ENCODE measurements at places on chromosomes 4 and X. TPM values are rescaled to one million over a fixed set of nuclear protein-coding genes. Genes with fewer than 3 reads are reported as not detected.

Gene NALF2
- not detected for total RNA-seq

- DNase-seq: no peak
Measured at GRCh38 chrX:21770631-21771321, 12.9 kb upstream of the SMPX start.

- DNase-seq: no peak
Measured at GRCh38 chr4:21692241-21692640, 256.3 kb downstream of the KCNIP4 start.

- DNase-seq: no peak
Measured at GRCh38 chrX:72666451-72666850, 47.7 kb downstream of the PHKA1 start.

DNA sequence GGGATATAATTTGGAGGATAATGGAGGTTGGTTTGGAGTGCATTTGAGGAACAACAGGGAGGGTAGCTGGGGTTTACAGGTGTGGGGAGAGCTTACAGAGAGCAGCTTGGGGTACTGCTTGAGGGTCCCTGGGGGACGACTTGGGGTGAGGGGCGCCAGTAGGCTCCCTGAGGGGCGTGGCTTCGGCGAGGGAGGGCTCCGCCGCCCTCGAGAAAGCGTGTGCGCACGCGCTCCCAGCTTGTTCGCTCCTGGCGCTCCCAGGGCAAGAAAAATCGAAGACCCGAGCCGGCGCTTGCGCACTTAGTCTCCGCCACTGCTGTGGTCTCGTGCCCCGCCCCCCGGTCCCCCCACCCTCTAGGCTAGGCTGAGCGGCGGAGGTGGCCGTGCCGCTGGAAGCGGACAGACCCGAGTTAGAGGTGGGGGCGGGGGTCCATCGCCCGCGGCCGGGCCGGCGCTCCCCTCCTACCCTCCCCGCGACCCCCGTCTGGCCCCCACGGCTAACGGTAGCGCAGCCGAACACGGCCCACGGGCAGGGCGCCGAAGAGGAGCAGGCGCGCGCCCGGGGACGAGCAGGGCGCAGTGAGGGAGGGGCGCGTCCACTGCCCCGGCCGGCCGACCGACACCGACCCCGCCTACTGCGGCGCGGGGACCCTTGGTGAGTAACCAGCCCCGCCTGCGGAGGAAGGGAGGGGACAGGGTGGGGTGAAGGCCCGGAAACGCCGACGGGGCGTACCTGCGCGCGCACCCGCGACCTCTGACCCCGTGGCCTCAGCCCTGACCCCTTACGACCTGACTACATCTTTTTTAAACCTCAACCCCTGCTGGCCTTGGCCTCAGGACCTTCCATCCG is 5.4 kb upstream of the CCDC120 start:
- peak; percentile 35 for DNase-seq

DNA sequence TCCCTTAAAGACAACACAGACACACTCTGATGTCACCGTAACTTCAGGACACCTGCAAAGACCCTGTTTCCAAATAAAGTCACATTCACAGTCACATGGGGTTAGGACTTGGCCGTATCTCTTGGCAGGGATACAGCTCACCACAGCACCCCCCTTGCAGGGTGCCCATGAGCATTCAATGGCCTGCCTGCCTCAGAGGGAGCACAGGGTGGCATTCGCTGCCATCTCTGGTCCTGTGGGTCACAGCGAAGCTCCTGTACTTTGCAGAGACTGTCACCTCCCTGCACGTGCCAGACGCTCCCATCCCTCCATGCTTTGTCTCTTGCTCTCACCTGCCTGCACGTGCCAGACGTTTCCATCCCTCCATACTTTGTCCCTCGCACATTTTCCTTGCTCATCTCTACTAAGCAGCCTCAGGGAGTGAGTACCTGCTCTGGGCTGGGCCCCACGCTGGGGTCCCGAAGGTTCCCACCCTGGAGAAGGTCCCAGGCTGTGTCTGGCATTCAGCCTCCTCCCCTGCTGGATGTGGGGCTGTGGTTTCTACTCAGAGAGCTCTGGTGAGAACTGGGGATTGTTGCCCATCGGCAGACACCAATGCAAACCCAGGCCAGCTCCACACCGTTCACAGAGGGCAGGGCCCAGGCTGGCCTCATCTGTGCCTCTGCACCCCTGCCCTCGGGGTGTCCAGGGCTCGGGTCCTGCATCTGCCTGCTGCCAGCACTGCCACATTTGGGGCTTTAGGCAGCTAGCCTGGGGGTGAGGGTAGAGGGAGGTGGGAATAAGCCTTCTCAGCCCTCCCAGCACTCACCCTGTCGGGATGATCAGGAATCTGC is 15.8 kb downstream of the HTRA3 start:
- no peak for DNase-seq

GRCh38 chr4:56314207-56314915 is 72.9 kb downstream of the AASDH start:
- no peak for DNase-seq

GRCh38 chr4:85769009-85769408 is 294.1 kb downstream of the ARHGAP24 start:
- no peak for DNase-seq

GRCh38 chrX:136202889-136203288 is 48.3 kb downstream of the MAP7D3 start:
- no peak for DNase-seq

Gene RAB39B
- 8.1 TPM for total RNA-seq

Gene PABPC1L2B
- total RNA-seq: not detected

Gene NLRP2B
- total RNA-seq: not detected

Gene PDK3
- 13.9 TPM for total RNA-seq

DNA sequence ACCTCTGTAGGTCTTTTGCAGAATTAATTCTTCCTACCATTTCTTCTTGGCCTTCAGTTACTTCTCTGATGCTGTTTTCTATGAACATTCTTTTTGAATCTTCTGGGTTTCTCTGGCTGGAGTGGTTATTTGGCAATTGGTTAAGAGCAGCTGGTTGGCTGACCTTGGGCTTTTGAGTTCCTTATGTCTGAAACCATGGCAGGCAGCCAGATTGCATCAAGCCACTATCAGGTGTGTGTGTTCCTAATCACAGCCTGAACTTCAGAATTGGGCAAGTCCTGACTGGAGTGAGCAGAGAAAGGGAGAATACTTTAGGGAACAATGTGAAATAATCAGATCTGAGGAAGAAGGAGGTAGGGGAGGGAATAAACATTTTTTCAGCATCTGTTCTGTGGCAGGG is 90.2 kb downstream of the ARHGAP10 start:
- DNase-seq: no peak

DNA sequence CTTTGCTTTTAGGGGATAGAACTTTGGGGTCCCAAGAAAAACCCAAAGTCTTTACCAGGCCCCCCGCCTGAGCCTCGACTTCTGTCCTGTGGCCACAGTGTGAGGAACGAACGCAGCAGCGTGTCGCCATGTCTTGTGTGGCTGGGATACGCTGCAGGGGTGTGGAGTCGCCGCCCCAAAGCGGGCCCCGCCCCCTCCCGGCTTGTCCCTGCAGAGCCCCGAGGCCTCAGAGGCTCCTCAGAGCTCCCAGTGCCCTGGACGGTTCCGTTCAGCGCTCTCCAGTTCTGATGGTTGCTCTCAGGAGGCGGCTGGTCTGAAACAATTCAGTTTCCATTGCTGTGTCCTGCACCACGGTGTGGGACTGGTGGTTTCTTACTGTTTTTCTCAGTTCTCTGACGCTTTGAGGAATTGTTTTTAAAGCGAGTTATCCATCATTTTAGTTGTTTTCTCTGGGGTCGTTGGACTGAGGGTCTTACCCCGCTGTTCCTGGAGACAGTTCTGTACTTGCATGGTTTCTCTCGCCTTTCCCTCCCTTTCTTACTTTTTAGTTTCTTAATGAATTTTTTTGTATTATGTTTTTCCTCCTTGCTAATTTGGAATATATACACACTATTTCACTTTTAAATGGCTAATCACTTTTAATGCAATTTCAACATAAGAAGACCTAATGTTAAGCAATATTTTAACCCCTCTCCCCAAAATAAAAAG is 1.6 kb upstream of the IDUA start:
- peak; percentile 57 for DNase-seq

Gene DCX
- not detected for total RNA-seq

GRCh38 chrX:40504801-40505605 is 75.8 kb upstream of the ATP6AP2 start:
- no peak for DNase-seq

GRCh38 chrX:118550792-118551191 is 55.2 kb downstream of the DOCK11 start:
- no peak for DNase-seq

- DNase-seq: no peak
Measured at GRCh38 chr4:113272523-113272922, 223.1 kb downstream of the ANK2 start.

Gene MAPK10
- 0.20 TPM for total RNA-seq

- DNase-seq: no peak
Measured at GRCh38 chr4:185541251-185541727, 6.0 kb upstream of the PDLIM3 start.

DNA sequence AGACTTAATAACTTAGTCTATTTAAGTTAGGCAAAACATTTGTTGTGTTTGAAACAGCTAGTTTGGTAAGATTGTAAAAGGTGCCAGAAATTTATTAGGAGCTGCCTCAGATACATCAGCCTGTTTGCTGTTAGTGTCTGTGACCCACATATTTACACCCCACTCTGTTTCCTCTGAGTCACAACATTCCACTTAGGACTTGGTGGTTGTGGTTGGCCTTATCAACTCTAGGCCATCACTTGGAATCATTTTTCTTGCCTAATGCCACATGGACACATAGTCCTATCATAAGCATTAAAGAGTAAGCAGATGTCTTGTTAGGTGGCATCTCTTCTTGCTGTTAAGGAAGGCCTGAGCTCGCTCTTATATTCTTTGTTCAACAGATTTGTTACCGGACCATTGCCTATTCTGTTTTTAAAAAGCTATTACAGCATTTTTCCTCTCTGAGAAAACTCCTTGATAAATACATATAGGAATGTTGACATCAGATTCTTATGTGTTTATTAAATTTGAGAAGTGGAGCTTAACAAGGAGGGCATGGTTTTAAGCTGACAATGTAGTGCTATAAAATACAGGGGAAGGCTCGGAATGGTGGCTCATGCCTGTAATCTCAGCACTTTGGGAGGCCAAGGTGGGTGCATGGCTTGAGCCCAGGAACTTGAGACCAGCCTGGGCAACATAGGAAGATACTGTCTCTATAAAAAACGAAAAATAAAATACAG is 51.2 kb upstream of the PGRMC2 start:
- no peak for DNase-seq

GRCh38 chr4:154559494-154560418 is 3.1 kb upstream of the FGB start:
- DNase-seq: no peak

Gene GAGE12J
- not detected for total RNA-seq

DNA sequence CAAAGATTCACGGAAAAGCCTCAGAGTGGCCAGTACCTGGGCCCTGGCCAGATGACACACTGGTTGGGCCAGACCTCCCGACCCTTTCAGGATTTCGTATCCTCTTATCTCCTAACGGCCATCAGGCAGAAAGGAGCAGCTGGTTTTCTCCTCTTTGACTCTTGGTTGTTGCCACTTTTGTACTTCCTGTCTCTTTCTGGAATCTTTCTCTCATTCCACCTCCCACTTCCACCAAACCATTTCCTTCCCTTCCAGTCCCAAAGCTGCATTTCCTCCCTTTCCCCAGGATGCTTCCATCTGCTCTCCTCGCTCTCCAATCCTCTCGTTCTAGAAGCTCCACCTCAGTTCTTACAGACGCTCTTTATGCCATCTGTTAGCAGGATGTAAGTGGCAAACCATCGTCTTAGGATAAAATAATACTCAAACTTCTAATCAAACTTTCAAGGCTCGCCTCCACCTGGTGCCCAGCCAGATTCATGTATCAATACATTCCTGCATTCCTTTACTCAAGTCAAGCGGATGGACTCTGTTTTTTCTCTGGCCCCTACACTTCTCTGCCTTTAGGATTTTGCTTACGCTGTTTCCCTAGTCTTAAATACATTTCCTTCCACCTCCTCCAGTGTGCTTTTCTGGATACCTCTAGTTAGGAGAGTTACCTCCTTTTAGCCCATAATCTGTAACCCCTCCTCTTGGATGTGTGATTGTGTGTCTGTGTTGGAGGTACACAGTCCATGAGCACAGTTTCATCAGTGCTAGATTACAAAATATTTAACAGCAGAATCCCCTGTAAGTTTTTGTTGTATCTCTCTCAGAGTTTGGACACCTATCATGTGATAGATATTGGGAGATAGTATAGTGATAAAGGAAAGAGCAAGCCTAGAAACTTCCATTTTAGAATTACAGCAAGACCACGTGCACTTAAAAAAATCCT is 70.4 kb downstream of the LDB2 start:
- DNase-seq: no peak

DNA sequence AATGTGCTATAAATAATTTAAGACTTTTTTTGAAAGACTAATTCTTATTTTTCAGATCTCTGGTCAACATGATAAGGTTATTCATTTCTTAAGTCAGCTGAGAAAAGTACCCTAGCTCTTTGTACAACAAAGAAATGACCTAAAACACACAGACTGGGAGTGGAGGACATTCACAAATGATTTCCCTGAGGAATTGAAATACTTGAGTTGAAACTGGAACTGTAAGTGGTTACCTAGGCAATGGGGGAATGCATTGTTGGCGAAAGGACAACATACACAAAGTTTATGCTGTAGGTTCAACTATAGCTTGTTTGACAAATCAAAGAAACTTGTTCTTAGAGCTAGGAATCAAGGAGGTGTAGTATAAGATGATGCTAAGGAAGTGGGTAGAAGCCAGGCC is 915.5 kb downstream of the FAT4 start:
- no peak for DNase-seq

- DNase-seq: no peak
Measured at GRCh38 chrX:3962511-3963311, 249.3 kb upstream of the PRKX start.

DNA sequence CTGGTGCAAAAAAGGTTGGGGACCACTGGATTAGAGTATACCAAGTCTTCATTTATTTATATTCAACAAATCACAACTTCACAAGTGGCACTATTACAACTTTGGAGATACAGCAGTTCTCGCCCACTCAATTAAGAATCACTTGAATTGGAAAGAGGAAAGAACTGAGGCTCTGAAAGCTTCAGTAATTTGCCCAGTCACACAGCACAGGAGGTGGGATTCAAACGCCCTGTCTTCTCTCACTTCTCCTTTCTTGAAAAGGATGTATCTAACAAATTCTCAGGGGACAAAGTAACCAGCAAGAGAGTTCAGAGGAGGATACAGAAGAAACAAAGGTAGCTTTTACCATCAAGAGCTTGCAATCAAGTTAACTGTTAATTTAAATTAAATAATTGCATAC is 12.4 kb downstream of the SMIM14 start:
- DNase-seq: no peak

DNA sequence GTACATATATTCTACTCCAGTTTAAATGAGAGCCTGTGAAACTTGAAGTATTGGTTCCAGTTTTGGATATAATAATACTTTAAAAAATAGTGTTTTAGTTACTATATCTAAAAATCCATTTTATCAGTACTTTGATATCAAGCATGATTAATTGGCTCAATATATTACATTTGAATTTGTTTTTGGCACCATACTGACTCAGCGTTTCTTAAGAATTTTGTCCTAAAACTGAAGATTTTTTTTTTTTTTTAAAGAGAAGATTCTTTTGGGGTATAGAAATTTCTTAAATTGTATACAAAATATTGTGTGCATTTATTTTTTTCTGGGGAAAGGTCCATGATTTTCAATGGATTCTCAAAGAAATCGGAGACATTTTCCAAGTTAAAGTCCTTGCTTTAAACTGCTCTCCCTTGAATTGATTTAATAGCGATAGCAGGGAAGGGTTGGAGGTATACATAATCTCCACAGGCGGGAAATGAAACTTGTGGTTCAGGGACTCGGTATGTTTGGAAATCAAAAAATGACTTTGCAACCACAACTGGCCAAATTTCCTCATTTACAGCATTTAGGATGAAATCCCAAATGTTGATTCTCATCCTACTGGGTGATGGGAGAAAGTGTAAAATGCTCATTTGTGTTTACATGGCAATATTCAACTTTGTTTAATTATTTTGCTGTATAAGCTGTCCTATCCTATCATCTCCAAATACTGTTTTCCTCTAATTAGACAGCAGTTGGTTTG is 62.3 kb downstream of the TMA16 start:
- DNase-seq: no peak

Measured in activated B cell treated with CpG ODN at 0.5 μM for 24 hours (primary cell).